ENCODE measurements at places on chromosomes 1 and 21.

- DNase-seq: no peak
Measured at GRCh38 chr1:213067352-213067751, 16.3 kb downstream of the RPS6KC1 start.

DNA sequence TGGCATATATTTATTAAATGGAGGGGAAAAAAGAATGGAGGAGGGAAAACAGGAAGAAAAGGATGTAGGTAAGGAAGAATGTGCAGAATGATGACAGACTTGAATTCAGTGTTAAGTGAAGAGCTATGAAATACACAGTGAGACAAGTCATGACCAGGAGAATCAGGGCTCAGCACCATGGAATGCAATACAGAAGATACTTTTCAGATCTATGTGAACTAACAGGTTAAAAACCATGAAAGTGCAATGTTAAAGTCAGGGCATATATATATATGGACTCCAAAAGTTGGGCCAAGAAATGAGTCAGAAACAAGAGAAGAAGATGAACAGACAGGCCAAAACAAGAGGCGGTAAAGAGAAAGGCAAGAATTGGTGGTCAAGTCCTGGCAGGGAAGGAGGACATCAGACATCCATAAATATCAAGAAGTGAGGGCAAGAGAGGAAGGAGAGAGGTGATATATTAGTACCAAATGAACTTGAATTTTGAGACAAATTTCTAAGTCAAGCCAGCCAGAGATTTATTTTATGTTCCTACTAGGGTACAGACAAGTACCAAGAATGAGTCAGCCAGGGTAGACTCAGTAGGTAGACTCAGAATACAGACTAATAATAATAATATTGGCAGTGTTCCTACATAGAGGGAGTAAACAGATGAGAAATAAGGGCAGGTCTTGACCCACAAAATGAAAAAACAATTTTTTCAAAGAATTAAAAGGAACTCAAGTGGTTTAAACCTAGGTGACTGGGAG lies 39.5 kb upstream of the MCOLN3 start:
- DNase-seq: no peak

- DNase-seq: no peak
Measured at GRCh38 chr1:100710906-100711682, 8.4 kb upstream of the VCAM1 start.

GRCh38 chr1:1061682-1062345 lies 12.3 kb downstream of the RNF223 start:
- DNase-seq: no peak

DNA sequence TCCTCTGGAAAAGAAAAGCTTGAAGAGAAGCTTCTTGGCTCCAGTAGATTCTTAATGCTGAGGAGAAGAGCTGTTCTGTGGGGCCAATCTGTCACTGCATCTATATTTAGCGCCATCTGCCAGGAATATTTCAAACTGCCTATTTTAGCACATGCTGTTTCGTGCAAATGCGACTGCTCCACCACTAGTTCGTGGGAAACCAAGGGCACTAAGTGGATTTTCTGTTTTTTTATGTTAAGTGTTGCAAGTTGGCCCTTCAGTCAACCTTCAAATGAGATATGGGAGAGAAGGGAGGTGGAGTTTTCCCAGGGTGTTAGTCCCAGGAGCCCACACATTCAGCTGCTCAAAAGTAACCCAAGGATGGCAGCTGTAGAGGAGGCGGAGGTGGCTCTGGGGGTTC lies 91.9 kb downstream of the TSEN15 start:
- DNase-seq: no peak

GRCh38 chr1:93770640-93771039 lies 89.0 kb upstream of the BCAR3 start:
- no peak for DNase-seq

GRCh38 chr21:36210779-36211659 lies 54.4 kb downstream of the DOP1B start:
- no peak for DNase-seq

DNA sequence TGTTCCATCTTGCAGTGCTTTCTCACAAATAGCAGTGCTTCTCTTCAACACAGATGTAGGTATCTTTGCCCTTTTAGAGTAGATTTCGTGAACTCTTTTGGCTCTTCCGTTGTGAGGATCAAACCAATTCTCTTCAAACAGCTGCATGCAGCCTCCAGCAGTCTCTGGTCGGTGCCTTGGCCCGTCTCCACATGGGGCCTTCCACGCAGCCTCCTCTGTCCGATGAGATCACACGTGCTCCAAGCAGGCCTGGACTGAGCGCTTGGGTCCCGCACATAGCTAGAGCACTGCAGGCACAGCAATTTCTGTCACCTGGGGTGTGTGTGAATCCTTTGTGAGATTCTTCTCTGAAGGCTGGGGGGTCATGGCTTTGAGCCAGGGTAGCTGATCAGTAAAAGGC lies 82.8 kb upstream of the KCNE2 start:
- DNase-seq: no peak

DNA sequence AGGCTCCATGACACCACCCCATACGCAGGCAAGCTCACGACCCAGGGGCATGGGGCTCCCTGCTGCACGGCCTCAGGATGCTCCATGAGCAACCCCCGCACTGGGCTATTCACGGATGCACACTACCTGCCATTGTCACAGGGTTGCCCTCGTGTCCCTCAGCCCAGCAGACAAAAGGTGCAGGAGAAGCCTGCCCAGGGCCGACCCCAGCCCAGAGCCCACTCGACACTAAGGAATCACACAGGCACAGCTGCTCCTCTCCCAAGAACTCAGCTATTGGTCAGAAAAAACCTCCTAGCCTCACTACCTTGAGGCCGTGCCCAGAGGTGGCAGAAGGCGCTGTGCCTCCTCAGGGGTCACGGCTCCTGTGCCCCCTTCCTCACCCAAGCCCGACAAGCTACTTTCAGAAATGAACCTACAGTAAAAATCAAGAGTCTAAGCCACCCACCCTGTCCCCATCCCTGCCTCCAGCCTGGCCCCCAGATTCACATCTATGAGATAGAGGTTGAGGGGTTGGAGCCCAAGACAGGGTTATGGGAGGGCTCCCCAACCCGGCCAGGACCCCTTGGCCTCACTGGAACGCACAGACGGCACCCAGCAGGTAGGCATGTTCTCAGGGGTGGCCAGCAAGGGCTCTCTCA lies 6.4 kb upstream of the SPATC1L start:
- DNase-seq: no peak

GRCh38 chr1:222285526-222285925 lies 262.4 kb downstream of the HHIPL2 start:
- DNase-seq: no peak

- DNase-seq: no peak
Measured at GRCh38 chr1:43101061-43101460, 71.0 kb downstream of the EBNA1BP2 start.

DNA sequence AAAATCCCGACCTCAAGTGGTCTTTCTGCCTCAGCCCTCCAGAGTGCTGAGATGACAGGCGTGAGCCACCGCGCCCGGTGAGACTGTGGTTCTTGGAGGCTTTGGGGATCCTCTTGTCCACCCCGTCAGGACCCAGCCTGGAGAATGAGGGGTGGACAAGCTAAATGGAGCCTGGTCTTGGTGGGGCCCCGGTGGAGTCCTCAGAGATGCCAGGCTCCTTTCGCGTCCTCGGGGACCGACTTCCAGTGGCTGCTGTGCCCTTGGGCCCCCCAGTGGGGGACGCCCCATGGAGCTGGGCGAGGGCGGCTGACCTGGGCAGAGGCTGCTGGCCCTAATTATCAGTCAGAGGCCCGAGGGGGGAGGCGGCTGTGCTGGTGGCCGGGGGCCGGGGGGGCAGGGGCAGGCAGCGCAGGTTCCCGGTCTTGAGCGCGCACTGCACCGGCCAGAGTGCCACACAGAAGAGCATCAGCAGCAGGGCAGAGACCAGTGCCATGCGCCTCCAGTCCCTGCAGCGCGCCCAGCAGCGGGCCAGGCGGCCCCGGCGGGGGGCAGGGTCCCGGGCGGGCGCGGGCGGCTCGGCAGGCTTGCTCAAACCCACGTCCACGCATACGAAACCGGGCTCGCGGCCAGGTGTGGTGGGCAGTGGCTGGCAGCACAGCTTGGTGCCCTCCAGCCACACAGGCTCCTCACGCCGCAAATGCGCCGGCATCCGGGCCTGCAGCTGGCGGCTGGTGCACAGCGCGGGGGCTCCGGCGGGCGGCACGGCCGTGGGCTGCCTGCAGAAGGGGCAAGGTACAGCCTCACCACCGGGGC lies 2.4 kb downstream of the RNF223 start:
- no peak for DNase-seq

DNA sequence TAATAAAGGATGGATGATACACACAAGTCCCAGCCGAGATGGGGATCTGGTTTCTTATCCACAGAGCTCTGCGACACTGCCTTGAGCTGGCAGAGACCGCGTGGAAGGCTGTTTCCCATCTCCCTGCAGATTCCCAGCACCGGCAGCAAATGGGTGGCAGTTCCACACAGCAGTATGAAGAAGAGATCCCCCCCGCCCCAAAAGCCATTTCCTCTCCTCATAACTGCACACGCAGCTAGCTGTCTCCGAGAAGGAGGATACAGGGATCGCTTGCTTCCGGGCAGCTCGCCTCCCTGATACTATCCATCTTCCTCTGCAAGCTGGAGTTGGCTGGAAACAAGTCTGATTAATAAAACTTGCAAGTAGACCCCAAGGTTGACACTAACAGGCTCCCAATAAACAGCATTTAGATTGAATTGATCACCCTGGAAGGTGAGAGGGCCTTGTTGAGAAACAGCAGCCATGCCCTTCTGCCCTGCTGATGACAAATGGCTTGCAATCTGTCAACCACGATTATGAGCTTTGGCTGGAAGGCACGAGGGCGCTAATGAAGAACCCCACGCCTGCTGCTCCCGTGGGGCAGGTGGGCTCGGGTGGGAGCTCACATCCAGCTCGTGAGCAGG lies 642.3 kb downstream of the AJAP1 start:
- DNase-seq: no peak

DNA sequence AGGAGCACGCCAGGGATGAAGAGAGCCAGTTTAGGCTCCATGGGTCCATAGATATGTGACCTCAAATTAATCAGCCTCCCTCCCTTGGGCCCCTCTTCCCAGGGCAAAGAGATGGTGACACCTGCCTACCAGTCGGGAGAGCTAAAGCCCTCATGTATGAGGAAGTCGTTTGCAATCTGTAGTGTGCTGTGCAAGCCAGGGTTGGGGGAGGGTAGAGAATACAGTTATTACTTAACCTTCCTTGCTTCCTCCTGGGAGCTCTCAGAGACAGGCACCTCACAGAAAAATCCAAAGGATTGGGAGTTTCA lies 4.0 kb downstream of the PGLYRP4 start:
- DNase-seq: no peak

- no peak for DNase-seq
Measured at GRCh38 chr1:208988811-208989222, 594.7 kb upstream of the CAMK1G start.

- peak; percentile 16 for DNase-seq
Measured at GRCh38 chr1:31306278-31306677, 9.4 kb downstream of the ZCCHC17 start.

DNA sequence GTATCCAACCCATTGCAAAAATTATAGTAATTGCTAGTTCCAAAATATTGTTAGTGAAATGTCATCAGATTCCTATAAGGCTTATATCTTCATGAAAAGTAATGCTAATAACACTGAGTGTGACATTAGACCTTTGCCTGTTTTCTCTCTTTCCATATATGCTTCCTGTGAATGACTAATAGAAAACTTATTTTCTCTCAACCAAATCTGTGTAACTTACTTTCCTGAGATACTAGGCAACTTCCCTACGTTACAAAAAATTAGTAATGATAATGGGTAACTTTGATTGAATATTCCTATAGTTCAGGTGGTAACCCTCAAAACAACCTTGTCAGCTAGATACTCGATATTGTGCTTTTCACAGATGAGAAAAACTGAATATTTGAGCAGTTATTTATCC lies 124.2 kb upstream of the HNRNPU start:
- no peak for DNase-seq

DNA sequence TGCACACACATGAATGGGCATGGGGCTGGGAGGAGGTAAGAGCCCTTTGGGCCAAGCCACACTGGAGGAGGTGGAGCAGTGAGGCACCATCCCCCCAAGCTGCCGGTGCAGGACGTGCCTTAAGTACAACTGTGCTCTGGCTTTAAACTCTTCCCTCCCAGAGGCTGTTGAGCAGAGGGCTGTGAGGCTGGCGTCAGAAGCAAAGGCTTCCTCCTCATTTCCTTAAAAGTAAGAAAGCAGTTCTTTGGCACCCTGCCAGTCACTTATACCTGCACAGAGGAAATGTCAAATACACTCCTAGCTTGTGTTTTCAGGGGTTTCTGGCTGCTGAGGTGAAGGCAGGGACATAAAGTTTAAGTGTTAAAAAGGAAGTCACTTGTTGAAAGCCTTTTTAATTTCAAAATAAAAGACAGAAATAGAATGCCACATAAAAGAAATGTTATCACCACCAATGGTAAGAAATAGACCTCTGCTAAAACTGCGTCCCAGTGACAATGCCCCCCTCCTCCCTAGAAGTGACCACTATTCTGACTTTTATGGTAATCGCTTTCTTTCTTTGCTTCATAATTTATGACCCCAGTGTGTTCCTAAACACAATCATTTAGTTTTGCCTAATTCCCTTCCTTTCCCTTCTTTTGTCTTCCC lies 33.0 kb downstream of the LAMC2 start:
- no peak for DNase-seq

DNA sequence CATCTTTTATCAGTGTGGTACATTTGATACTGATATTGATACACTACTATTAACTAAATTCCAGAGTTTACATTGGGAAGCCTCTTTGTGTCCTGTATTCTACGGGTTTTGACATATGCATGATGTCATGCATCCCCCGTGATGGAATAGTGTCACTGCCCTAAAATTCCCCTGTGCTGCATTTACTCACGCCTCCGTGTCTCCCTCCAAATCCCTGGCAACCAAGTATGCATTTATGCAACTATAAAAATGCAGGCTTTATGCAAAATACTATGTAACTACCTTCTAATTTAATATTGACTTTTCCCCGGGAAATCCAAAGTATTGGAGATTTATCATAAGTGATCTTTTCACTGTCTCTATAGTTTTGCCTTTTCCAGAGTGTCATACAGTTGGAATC lies 453.7 kb upstream of the RUNX1 start:
- DNase-seq: no peak

DNA sequence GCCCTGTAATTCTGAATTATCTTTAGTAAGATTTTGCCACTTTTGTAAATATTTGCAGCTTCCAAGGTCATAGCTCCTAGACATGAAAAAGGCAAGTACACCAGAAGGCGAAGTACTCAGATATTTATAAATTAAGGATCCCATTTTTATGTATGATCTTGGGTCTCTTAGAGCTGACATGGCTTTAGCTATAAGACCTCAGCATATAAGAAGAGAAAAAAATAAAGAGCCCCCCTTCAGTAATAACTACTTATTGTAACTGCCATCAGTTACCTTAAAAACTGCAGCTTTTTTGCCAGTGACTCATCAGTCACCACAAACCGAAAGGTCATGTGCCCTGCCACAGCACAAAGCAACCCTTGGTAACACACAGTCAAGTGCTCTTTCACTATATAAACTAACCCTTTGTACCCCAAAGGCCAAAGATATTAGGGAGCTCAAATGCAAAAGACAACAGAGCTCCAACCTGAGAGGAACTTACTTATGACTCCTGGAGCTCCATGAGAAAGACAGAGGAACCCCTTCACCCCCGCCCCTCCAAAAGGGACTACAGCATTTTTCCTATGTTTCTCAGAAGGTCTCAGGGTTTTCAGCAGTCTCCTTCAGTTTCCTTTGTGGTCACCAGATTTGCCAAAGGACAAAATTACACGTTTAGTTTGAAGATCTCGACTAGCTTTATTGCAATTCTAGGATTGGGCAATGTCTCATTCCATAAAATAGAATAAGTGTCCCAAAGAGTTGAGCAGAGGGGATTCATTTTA lies 219.8 kb upstream of the DUSP10 start:
- DNase-seq: peak; percentile 44

Data from HCT116 (cell line).